ENCODE measurements at places on chromosomes 3 and 15.

DNA sequence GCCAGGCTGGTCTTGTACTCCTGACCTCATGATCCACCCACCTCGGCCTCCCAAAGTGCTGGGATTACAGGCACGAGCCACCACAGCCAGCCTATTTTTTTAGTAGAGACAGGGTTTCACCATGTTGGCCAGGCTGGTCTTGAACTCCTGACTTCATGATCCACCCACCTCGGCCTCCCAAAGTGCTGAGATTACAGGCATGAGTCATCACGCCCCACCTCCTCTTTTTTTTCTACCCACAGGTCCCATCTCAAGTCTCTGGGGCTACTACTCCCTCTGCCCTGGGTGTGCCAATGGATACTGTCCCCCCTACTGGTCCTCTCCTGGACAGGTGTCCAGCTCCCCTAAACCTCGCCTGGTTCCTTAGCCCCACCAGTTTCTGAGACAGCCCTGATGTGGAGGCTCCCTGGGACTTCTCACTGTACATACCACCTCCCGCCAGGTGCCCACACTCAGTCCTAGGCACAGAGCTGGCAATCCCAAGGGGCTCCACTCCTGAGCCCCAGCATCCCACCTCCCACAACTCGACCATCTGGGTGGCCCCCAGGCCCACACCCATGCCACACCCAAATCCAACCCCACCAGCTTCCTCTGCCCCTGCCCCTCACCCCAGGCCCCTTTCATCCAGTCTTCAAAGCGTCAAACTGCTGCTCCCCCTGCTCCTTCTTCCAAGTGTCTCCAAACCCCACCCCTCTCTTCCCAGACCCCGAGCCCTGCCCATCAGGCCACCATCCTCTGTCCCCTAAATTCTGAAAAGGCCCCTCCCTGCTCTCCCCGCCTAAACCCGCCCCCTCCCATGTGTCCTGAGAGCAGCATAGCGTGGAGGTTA, 13.1 kb upstream of the CYP11A1 start:
- no peak for DNase-seq

DNA sequence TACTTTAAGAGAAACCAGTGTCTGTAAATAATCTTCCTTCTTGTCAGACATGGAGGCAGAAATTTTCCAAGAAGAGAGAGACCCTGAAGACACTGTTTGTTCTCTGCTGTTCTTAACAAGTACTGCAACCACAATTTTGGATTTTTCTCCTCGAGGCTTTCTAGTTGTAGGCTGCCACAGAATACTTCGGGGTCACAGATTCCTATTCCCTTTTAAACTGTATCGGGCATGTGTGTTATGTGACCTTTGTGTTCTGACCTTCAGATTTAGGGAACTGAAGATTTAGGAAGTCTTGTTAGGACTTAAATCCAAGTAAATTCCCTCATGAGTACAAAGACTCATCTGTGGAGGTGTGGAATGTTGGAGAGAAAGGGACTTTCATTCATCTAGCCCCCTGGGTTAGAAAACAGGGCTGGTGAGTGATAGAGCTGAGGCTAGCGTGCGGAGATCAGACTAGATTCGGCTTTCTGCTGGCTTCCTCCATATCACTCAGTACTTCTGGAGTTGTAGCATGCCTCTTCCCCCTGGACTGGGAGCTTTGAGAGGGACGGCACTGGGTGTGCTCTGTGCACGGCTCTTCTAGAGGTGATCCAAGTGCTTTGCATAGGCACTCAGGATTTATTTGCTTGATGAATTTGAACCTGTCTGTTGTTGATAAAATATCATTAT, 237.0 kb downstream of the LPP start:
- no peak for DNase-seq

GRCh38 chr3:128083980-128084674, 31.9 kb downstream of the SEC61A1 start:
- no peak for DNase-seq

GRCh38 chr3:192170031-192170430, 557.3 kb downstream of the FGF12 start:
- no peak for DNase-seq

- DNase-seq, result no peak
These were observed 182.8 kb upstream of the NR2E3 start for GRCh38 chr15:71627604-71628003.

DNA sequence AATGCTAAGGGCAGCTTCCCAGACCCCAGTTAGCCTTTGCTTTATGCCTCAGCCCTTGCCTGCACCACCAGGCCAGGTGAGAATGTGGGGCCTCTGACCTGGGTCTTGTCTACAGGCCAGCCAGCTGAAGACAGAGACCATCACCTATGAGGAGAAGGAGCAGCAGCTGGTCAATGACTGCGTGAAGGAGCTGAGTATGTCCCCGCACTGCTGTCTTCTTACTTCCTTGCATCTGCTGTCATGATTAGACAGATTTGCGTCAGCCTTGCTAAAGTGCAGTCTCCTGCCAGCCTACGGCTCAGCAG, 74.6 kb downstream of the CCK start:
- no peak for DNase-seq

DNA sequence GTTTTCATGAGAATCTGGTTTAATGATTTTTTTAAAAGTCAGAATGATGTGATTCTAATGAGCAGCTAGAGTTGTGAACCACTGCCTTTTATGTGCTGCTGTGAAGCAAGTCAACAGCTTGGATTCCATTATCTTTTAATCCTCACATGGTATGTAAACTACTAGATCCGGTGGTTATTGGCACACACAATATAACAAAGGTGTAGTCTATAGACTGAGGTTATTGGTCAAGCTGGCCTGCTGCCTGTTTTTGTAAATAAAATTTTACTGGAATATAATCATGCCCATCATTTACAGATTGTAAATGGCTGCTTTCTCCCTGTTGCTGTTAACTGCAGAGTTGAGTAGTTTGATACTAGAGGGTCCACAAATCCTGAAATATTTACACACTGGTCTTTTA, 103.1 kb downstream of the OTOL1 start:
- no peak for DNase-seq

DNA sequence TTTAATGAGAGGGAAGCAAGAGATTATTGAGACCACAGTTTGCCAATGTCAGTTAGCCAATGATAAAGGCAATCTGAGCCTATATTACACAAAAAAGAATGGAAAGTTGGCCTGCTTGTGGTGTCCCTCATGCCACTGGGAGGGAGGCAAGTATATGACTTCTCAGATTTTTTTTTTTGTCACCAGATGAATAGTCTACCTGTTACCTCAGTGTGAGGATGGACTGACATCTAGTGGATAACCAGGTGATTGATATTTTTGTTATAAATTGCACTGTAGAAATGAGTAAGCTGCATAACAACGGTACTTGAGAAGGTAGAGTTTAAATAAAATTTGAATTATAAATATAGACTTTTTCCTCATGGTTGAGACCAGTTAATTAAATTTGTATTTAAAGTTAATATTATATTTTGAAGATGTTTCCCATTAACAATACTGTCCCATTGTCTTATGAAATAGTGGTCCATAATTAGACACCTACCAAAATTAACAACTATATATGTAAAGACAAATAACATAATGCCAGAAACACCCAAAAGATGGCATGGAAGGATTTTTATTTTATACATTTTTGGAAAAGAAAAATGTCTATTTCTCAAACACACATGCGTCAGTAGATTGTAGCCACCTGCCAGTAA, 237.8 kb upstream of the GADL1 start:
- no peak for DNase-seq

DNA sequence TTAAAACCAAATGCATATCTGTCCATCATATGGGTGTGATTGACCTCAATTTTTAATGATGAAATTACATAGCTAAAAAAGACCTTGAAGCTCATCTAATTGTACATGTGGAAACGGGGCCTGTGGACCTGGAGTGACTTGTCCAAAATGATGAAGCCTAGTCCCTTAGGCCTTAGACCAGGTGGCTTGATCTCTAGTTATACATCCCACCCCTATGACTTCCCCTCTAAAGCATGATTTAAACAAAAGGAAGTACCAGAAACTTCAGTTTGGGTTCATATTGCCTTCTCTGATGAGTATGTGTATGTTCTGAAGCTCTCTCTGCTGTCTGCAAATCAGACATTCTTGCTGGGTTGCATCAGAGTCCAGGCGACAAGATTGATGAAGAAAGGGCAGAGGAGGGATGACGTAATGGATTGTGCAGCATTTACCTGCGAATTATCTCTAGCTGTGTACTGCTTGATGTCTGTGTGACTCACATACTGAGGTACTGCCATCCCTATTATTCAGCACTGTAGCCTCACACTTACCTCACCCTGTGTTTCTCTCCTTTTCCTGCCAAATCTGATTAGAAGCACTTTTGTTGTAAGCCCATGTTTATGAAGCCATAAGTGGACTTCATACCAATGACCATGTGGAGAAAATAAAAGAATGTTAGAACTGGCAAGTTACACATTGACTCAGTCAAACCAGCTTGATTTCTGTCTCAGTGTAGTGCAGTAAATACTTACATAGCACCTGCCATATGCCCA, 111.5 kb downstream of the FILIP1L start:
- no peak for DNase-seq

DNA sequence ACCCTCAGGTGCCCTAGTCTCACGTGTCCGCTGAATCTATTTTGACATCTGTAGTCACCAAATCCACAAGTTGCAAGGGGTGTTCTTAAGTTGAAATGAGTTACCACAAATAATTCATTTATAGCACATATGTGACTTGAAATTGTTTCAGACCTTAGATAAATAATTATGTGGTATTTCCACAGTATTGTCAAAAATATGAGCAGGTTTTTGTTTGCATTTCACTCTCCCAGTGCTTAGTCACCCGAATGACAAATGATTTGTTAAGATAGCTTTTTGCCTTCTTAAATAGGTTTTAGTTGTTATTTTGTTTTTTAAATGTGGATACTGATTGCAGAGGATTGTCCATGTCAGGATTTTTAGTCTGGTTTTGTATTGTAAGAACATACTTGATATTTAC, 2.6 kb downstream of the MFSD1 start:
- DNase-seq, result no peak

Measured in activated CD8-positive, alpha-beta memory T cell treated with anti-CD3 and anti-CD28 coated beads, Interleukin-2, amount 50 U/mL, for 4 hours (primary cell).